ENCODE measurements at places on chromosomes 12 and 14.

GRCh38 chr12:50149311-50149710 lies 17.9 kb downstream of the CERS5 start:
- DNase-seq: no peak

DNA sequence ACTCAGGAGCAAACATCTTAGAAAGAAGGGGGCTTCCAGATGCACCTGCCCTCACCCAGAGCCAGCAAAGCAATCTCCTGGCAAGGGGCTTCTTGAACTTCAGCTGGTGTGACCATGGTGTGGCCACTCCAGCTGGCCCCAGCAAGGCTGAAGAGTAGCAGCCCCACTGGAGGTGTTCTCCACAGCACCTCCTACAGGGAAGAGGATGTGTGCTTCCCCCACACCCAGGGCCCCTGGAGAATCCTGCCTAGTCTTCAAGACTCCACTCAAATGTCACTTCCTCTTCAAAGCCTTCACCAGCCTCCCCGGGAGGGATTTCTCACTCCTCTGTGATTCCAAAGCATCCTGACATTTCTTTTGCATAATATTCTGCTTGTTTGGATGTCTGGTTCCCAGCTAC lies 8.5 kb downstream of the RAB15 start:
- DNase-seq: no peak

GRCh38 chr12:19431407-19432308 lies 7.6 kb upstream of the AEBP2 start:
- peak; percentile 59 for DNase-seq

- no peak for DNase-seq
Observed at GRCh38 chr14:53218161-53218560, 65.0 kb upstream of the DDHD1 start.

- no peak for DNase-seq
Observed at GRCh38 chr12:22355011-22355580, 20.6 kb upstream of the ST8SIA1 start.

DNA sequence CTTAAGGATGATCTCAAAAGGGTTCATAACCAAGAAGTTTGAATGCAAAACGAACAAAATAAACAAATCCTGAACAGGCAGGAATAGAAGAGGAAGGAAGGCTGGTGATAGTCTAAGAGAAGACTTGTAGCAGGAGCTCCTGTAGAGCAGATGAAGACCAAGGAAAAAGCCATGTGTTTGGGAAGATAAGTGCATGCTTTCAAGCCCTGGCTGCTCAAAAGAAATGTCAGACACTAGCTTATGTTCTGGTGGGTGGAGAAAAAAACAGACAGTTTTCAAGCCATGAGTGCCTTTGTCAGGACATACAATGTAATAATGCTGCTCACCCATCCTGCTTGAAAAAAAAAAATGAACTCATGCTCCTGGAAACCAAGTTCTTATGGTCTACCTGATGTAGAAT lies 27.4 kb downstream of the TAOK3 start:
- DNase-seq: no peak

DNA sequence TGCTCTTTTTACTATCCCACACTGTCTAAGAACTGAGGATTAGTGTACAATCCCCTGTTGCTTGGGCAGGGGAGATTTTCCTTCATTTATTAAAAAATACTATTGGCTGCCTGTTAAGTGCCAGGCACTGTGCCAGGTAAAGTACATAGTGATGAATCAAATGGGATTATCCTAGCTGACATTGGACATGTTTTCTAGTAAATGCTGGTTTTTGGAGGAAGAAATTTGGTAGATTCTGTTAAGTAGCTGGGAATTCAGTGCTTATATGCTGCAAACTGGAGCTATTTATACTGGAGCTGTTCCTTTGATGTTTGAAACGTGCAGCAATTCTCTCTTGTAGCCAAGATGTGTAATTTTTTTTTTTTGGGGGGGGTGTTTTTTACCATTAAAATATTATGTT lies 299.6 kb downstream of the EMP1 start:
- no peak for DNase-seq

- DNase-seq: no peak
Observed at GRCh38 chr12:27109334-27110028, 27.1 kb upstream of the C12orf71 start.

GRCh38 chr12:31000751-31001150 lies 72.9 kb upstream of the DDX11 start:
- DNase-seq: no peak

DNA sequence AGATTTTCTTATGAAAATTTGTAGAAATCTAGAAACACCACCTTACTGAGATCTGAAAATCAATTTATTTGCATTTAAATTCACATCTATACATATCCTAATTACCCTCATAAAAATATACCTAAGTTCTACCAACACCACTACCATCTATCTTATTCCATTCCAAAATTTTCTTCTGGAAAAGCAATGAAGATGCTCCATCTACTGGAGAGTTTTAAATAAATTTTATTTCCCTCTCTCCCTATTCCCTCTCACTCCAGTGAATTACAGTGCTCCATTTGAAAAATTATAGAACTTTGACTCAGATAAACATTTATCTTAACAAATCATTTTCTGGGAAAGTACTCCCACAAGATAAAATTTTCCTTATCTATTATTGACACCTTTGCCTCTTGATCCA lies 2.3 kb upstream of the C14orf39 start:
- DNase-seq: no peak

- DNase-seq: no peak
Observed at GRCh38 chr14:50001999-50002925, 109.4 kb downstream of the ARF6 start.

- DNase-seq: no peak
Observed at GRCh38 chr14:53010193-53011040, 59.6 kb upstream of the FERMT2 start.

DNA sequence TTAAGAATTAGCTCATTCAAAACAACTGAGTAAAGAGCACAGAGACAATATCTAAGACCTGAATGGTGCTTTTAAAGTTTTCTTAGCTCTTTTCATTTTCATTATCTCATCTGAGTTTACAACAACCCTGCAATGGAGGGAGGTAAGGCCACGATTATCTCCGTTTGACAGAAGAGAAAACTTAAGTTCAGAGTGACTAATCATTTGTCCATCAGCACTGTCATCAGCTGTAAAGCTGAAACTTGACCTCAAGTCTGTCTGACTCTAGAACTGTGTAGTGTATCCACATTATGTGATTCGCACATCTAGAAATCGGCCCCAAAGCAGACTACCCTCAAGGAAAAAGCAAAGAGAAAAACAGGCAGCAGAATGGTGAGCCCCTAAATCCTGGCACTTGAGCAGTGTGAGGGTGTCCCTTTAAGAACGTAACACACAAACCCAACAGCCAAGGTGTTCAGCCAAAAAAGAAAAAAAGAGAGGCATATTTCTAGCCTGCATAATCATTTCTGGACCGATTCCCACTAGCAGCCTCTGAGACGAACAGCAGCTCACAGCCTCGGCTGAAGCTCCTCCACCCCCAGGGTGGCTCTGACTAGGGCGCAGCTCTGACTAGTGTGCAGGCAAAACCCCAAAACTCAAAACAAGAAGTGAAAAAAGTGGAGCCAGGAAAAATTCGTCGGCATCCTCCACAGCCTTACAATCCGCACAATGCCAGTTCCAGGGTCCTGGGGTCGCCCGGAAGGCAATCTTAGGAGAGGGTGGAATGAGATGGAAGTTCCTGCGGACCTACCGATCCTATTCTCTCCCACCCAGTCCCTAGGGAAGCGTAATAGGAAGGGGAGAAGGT lies 1.6 kb downstream of the STXBP6 start:
- DNase-seq: no peak

- DNase-seq: no peak
Observed at GRCh38 chr14:36738269-36738668, 76.6 kb downstream of the PAX9 start.

DNA sequence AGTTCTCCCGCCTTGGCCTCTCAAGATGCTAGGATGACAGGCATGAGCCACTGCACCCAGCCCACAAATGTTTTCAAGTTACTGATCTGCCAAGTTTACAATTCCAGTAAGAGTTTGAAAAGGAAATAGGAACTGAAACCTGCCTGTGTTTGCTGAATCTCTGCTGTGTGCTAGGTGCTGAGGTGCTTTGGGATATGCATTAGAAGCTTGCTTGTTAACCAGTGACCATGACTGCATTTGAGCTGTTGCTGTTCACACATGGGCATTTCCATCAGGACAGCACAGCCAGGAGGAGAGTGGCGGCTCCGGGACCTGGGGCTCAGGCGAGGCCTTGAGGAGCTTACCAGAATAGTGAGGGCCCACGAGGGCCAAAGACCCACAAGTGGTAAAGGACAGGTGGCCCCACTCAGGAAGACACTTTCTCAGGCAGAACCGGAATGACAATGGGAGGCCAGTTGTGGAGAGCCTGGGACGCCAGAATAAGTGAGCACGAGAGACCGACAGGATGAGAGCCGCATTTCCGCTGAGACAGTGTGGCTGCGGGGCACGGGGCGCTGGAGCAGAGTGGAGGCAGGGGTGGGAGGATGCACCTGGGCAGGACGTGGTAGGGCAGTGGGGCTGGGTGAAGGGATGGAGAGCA lies 54.5 kb upstream of the MMP17 start:
- DNase-seq: no peak

GRCh38 chr12:77060136-77060882 lies 5.1 kb downstream of the E2F7 start:
- no peak for DNase-seq

GRCh38 chr14:78022059-78022458 lies 148.1 kb upstream of the NRXN3 start:
- peak; percentile 24 for DNase-seq

- no peak for DNase-seq
Observed at GRCh38 chr14:90518941-90519256, 122.1 kb downstream of the CALM1 start.

DNA sequence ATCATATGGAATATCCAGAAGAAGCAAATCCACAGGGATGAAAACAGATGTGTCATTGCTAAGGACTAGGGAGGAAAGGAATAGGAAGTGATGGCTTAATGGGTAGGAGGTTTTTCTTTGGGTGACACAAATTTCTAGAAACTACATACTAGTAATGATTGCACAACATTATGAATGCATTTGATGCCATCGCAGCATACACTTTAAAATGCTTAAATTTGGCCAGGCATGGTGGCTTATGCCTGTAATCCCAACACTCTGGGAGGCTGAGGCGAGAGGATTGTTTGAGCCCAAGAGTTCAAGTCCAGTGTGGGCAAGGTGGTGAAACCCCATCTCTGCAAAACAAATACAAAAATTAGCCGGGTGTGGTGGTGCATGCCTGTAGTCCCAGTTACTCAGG lies 1370.8 kb downstream of the AACS start:
- DNase-seq: no peak

DNA sequence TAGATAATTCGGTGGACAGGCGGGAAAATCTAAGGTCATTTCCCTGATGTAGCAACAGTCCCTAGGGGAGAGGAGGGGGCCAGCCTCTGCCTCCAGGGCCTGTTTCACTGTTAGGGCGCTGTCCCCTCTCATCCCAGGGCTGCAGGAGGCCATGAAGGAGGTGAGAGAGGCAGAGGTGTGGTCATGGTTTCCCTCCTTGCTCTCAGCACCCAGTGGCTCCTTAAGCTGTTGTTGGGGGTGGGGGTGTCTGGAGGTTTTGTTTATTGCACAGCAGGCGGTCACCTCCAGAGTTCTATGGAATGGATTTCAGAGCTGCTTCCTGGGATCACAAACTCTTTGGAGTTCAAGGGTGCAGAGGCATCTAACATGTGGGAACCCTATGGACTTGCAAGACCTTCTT lies 212.5 kb upstream of the RTL1 start:
- DNase-seq: no peak

DNA sequence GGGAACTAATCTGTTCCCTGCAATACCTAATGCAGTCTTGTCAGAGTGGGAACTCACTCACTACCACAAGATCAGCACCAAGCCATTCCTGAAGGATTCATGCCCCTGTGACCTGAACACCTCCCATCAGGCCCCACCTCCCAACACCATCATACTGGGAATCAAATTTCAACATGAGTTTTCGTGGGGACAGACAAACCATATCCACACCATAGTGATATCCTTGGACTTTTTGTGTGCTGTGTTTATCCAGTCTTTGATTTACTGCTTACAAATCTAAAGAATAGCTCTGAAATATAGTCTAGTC lies 243.5 kb downstream of the FBXL14 start:
- no peak for DNase-seq

DNA sequence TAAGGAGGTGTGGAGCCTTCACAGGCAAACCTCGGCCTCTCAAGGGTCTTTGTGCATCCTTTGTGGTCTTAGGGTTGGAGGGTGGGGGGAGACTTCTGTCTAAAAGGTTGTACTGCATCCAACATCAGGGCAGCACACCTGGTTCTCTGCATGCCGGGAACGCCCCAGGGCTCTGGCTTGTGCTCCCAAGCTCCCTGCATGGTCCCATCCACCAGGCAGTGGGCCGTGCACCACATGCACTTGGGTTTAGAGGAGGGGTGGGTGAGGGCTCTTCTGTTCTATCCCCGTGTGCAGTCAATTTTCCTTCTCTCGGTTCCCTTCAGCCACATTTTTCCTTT lies 86.1 kb downstream of the CPSF2 start:
- DNase-seq: no peak

DNA sequence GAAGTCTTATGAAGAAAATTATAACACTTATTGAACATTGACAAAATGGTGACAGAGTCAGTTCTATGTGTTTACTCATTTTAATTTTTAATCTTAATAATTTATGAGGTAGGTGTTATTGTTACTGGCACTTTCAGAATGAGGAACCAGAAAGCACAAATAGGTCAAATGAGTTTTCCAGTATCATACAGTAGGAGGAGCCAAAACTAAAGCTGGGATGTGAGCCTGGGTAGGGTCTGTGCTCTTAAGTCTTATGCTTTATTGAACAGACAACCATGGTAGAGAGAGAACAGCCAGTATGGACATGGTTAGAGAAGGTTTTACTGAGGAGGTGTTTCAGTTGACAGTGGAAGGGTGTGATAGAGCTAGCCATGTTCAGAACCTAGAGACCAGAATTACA lies 775.7 kb downstream of the TMTC2 start:
- no peak for DNase-seq

DNA sequence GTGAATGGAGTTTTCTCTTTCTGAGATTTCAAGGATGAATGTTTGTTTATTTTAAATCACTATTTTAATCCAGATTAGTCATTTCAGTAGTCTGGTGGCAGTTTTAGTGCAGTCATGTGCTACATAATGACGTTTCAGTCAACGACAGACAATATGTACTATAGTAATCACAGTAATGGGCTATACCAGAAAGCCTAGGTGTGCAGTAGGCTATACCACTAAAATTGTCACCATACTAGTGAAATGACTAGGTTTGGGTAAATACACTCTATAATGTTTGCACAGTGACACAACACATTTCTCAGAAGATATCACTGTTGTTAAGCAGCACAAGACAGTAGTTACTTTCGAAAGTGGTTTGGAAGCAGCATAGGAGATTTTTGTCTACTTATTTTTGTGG lies 203.1 kb downstream of the ETNK1 start:
- DNase-seq: no peak
